ENCODE measurements at places on chromosomes 4 and X.

- no peak for DNase-seq
Measured at GRCh38 chr4:73021634-73022033, 47.9 kb downstream of the COX18 start.

- no peak for DNase-seq
Measured at GRCh38 chr4:92270908-92271307, 32.9 kb upstream of the GRID2 start.

DNA sequence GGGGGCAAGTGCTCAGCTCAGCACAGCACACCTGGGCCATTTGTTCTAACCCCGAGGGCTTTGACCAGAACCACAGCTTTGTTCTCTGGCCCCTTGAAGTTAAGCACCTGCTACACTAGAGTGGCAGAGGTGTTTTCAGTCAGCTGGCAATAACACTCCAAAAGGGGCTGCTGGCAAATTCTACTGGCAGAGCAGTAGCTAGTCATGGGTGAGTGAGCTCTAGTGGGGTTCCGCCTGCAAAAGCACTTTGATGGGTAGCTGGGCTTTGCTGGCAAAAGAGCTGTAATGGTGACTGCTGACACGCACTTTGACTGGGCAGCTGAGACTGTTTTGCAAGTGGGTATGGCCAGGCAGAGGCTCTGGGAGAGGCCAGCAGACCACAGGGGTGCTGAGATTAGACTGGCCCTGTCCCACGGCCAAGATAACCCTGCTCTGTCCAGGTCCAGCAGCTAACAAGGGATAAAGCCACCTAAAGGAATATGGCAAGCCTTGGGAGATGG, 65.2 kb upstream of the TENT5D start:
- DNase-seq, result no peak

GRCh38 chr4:187021436-187022205, 298.0 kb upstream of the FAT1 start:
- no peak for DNase-seq

- DNase-seq, result no peak
Measured at GRCh38 chr4:4456816-4457578, 70.1 kb downstream of the NSG1 start.

GRCh38 chr4:1572964-1573720, 111.0 kb downstream of the FAM53A start:
- DNase-seq, result no peak

DNA sequence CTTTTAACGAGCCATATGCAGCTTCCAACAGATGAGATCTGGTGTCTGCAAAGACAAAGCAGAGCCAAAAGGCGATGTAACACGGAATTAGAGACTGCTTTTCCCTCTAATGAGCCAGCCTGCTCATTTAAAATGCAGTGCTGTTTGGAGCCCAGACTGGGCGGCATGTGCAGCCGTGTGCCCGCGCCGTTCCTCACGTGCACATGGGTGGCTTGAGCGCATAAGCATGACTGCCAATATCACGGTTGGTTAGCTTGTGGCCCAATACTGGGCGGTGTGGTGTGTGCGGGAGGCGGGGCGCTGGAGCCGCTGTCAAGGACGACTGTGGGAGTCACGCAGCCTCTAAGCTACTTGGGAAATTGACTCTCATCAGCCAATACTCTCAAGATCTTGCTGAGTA, 87.0 kb upstream of the SCOC start:
- no peak for DNase-seq

DNA sequence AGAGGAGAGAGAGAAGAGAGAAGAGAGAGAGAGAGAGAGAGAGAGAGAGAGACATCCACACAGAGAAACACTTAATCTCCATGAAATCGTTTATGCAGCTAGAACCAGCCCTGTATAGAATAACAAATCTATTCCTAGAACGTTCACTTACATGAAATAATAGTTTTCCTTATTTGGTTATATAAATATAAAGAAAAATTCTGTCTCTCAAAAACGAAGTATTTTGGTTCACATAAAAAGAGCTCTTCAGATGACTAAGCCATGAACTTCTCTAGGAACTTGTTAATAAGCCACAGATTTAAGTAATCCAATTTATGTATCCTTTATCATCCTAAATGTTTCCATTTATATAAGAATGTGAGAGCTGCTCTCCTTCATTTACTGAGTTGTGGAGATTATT, 1315.1 kb upstream of the PCDH7 start:
- no peak for DNase-seq

DNA sequence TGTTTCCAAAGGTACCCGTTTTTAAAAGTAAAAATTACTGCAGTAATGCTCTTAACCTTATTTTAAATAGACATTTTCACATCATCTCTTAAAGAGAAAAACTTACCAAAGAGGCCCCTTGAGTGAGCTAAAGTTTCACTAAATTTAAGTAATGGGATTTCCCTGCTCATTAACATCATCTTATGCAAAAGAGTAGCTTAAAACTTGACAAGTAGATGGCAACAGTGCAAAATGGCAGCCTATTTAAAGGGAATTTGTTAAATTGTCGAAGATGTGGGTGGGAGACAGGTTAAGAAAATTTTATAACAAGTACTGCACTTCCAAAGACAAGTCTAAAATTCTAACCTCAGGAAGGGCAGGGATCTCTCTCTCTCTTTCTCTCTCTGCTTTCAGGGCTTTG, 271.7 kb upstream of the LDB2 start:
- DNase-seq, result no peak

GRCh38 chrX:15343075-15343476, 7.8 kb upstream of the PIGA start:
- no peak for DNase-seq

DNA sequence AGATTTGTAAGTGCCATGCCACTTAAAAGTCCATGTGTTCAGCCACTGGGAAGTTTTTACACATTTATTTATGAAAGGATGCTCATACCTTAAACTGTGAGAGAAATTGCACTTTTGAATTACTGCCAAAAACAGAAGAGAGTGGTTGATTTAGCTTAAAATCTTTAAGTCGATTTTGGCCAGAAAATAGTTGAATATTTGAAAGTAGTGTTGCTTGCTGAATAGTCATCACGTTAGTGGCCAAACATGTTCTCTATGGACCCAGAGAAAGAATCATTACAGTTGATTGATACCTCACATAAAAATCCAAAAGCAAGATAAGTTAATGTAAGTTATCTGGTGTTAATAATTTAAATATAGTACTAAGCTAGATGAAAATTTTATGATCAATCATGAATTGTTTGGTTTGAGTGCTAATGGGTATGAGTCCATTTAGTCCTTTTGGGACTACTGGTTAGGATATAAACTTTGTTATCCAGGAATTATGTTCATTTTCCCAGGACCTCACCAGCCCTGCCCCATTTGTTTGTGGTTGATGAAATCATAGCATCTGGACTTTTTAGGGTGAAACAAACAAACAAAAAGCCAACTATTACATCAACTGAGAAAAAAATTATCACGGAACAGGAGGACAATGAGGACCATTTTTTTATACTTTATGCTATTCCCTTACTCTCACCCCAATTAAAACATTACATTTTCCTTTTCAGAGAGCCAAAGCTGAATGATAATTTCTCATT, 6.3 kb downstream of the GIMD1 start:
- no peak for DNase-seq

- DNase-seq, result no peak
Measured at GRCh38 chr4:100895556-100896197, 377.9 kb upstream of the EMCN start.

DNA sequence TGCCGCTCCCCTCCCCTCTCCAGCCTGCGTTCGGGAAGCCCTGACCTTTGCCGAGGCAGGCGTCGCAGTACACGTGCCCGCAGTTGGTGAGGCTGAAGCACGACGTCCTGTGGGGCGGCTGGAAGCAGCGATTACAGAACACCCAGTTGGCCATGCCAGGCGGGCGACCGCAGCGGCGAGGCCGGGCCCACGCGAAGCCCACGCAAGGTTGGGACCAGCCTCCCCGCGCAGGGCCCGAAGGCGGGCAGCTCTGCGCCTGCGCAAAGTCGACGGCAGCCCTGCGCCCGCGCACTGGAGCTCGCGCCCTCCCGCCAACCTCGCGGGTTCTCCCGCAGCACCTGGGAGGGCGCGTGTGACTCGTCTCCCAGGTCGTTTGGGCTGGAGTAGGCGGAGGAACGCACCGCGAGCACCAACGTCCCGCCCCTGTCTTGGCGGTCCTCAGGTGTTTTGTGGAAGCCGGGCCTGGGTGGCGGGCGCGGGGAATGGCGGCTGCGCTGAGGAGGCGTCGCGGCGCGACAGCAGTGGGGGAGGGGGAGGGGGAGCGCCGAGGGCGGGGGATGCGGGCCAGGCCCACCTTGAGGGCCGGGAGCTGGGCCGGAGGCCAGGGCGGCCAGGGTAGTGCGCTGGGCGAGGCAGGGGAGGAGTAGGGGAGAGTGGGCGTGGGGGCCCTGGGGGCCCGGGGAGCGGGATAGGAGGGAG, at the start of gene RNF212:
Gene RNF212 (minus strand): TSS at position 254 of the 699 bp plus-strand sequence. CDS start 100 bp downstream, at position 154.
- DNase-seq, result no peak

GRCh38 chrX:26613956-26614355, 398.0 kb downstream of the MAGEB5 start:
- DNase-seq, result no peak

DNA sequence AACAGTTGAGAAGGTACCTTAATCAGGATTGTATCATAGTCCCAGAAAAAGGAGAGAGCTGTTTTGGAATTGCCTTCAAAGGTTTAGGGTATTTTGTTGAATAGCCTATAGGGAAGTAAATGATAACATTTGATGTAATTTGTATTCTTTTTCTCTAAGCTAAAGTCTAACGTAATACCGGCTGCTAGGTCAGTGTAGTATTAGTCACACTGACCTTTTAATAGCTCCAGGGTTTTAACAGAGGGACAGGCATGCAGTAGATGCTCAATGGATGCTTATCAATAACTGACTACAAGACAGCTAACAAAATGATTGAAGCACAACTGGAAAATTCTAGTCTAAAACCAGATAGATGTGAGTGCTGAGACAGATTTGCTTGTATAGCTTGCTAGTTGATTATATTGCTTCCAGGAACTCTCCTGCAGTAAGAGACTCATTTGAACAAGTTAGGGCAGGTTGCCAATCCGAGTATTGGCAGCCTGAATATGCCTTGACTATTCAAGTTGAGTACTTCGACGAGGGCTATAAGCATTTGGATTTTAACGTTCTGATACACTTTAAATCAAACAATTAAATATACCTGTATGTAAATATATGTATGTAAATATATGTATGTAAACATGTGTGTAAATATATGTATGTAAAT, 16.5 kb upstream of the PNPLA4 start:
- DNase-seq, result no peak

- DNase-seq, result no peak
Measured at GRCh38 chrX:150651906-150652305, 41.3 kb upstream of the MTMR1 start.

DNA sequence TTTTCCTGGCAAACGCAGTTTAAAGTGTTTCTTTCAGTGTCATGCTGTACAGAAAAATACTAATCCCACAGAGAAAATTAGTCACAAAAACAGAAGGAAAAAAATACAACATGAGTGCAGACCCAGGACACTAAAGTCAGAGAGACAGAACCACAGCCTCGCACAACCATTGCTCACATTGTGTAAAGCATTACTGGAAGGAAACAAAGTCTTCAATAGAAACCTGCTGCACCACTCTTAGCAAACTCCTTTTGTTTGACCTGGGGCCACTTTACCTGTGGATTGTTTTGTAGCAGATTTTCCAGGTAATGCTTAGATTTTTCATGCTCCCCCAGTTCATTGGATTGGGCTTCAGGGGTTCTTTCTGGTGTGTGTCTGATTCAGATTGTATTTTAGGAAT, 131.8 kb upstream of the TMLHE start:
- DNase-seq, result no peak

- DNase-seq, result no peak
Measured at GRCh38 chrX:41412261-41413081, 34.7 kb upstream of the NYX start.

GRCh38 chr4:5787311-5787710, 76.3 kb downstream of the EVC start:
- no peak for DNase-seq

GRCh38 chr4:38154252-38154651, 194.1 kb downstream of the PTTG2 start:
- DNase-seq, result no peak

GRCh38 chr4:26457412-26457811, 32.9 kb downstream of the CCKAR start:
- no peak for DNase-seq

DNA sequence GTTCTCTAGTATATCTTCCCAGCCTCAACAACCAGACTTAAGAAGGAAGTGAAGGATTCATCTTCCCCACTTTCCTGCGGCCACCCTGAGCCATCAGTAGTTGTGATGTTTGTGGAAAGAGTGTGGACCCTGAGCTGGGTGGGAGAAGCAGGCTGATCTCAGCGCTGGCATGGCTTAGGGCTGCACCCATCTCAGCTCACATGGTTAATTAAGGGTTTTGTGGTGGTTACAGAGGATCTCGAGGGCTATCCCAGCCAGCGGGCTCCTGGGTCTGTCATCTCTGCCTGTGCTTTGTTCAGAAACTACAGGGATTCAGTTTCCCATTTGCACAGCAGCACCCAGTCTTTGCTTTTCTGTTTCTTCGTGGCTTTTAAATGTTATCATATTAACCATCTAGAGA, 163.4 kb downstream of the PTTG2 start:
- no peak for DNase-seq

GRCh38 chrX:8782595-8782994, 18.6 kb downstream of the FAM9A start:
- DNase-seq, result no peak

DNA sequence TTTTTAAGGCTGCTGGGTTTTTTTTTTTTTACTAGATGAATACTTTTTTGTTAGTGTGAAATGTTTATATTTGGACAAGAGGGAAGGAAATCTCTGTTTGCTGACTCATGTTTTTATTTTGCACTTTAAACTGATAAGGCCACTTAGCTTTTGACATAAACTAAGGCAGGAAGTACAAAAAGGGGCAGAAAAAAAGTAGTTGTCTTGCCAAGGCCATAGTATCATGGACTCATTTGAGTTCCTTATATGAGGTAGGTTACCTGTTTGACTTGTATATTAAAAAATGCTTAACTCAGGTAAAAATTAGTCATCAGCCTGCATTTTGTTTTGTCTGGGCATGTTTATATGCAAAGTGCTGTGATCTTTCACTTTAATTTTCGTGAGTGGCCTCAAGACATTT, 26.0 kb downstream of the SMAD1 start:
- no peak for DNase-seq

- no peak for DNase-seq
Measured at GRCh38 chr4:110480031-110480549, 4.1 kb downstream of the ENPEP start.

DNA sequence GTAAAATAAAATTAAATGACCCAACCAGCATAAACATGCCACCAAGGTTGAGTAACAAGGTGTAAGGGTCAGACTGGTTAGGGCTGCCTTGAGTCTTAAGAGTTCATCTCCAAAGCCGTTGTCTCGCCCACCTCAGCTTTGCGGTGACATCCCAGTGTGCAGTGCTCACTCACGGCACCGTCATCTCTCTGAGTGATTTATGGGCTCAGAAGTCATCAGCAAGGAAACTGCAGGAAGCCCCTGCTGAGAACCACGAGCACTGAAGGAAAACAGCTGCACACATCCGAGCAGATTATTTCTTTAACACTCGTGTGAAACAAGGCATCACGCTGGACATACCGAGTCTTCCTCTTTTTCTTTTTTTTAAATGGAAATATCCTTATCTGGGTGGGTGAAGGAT, 411.1 kb downstream of the TRIML1 start:
- no peak for DNase-seq

- DNase-seq, result no peak
Measured at GRCh38 chrX:70359458-70359857, 63.7 kb upstream of the GDPD2 start.

All from stimulated activated CD8-positive, alpha-beta memory T cell treated with anti-CD3 and anti-CD28 coated beads, Interleukin-7, amount 100 ng/mL, for 1 hour (primary cell).